MV-4-11 (cell line): ENCODE measurements at places on chromosomes 6 and 20.

- no peak for DNase-seq
Measured at GRCh38 chr6:158061361-158061708, 79.7 kb downstream of the SYNJ2 start.

- DNase-seq: no peak
Measured at GRCh38 chr6:166836785-166837718, 119.3 kb downstream of the RNASET2 start.

DNA sequence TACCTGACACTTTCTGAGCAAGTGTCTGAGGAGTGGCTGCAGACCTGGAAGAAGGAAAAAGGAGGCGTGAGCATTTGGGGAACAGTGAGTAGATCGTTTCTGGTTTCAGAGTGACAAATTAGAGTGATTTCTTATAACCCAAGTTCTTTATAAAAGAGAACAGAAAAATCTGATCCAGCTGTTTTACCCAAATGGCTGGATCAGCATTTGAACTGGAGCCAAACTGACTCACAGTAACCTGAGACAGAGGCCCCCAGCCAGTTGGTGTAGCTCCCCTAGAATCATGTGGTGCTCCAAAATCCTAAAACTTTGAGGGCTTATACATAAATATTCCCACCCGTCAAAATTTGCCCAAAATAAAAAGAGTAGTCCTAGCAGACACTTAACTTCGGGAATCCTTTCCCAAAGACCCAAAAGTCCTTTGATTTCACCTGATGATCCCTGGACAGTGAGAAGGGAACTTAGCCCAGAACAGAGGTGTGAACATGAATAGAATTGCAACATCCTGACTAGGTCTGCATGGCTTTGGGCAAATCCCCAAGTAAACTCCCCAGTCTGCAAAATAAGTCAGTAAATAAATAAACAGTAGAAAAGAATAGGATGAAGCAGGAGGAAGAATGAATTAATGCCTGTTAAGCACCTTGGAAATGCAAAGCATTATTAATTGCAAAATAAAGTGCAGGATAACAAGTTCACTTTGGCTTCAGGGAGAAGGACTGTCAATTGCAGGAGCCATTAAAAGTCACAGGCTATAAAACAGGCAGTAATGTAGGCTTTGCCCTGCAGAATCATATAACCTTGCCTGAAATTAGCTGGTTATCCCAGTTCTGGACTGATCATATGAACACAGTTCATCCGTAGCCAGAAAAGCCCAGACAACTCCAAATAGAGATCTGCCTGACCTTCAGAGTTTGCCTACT, 262.0 kb upstream of the JARID2 start:
- peak; percentile 6 for DNase-seq

DNA sequence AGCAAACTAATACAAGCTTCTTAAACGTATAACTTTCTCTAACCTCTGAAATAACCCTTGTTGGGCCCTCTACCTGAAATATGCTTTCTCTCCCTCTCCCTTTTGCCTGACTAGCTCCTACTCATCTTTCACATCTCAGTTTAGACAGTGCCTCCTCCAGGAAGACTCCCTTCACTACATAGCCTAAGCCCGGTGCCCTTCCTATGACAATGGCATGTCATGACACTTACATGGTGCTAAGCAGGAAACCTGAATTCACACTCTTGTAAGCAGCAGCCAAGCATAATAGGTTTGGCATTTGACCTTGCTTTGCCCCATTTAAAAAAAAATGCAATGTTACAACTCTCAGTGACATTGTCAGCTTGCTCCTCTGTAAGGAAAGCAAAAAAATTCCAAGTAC, 33.1 kb upstream of the FBXL4 start:
- no peak for DNase-seq

DNA sequence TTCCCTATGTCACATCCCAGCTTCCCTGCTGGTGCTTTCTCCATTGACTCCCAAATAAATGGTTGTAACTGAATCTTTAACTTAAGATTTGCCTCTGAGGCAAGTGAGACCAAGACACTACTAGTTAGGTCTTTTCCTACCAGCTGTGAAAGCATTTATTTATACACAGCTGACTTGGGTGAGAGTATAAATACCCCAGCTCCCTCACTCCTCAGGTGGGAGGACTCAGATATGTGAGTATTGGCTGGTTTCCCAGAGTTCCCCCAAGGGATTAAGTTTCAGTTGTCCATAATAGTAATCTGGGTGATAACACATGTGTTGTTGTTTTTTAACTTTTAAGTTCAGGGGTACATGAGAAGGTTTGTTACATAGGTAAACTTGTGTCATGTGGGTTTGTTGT, 49.8 kb downstream of the CFAP61 start:
- no peak for DNase-seq

DNA sequence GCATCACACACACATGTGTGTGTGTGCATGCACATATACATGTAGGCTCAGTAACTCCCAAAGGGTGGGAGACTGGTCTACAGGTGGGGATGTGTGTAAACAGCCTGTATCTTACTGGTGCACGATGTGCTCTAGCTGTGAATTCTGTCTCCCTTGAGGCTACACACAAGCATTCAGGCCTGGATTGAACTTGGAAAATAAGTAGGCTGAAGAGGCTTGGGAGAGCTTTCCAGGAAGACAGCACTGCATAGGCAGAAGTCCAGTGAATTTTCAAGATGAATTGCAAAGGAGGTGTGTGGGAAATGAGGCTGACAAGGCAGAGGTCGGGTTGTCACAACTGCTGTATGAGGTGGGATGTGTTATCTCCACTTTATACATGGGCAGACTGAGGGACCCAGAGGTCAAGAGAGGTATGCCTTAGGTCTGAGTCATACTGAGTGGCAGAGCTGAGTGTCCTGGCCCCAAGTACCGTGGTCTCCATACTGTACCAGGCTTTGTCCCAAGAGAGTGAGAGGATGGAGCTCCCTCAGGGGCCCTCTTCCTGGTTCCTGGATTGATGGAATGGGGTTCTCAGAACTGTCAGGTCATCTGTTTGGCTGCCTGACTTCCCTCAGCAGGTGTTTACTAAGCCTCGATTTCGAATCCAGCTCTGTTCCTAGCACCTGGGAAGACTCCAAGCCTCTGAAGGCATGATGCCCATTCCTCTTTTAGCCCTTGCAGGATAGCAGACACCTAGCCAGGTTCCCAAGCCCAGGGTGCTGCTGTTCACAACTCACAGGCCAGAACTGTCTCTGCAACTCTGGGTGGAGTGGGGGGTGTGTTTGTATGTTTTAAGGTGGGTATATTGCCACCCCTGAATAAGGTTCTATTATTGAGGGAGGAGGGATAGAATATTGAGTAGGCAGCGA, 14.4 kb downstream of the SNPH start:
- DNase-seq: no peak

- peak; percentile 26 for DNase-seq
Measured at GRCh38 chr6:158835616-158836221, 16.6 kb upstream of the EZR start.

GRCh38 chr6:151494235-151494935, 568 bp downstream of the CCDC170 start:
- DNase-seq: peak; percentile 49

GRCh38 chr20:34246126-34246626, 5.0 kb downstream of the ASIP start:
- DNase-seq: no peak

GRCh38 chr6:53378208-53378607, 29.5 kb upstream of the ELOVL5 start:
- no peak for DNase-seq

- DNase-seq: no peak
Measured at GRCh38 chr20:19761841-19762240, 3.8 kb downstream of the RIN2 start.

GRCh38 chr6:125699591-125699990, 49.8 kb upstream of the HEY2 start:
- no peak for DNase-seq

- DNase-seq: peak; percentile 18
Measured at GRCh38 chr20:63858393-63859165, 2.7 kb upstream of the ABHD16B start.

GRCh38 chr20:42836339-42836738, 353.4 kb downstream of the PTPRT start:
- DNase-seq: no peak

DNA sequence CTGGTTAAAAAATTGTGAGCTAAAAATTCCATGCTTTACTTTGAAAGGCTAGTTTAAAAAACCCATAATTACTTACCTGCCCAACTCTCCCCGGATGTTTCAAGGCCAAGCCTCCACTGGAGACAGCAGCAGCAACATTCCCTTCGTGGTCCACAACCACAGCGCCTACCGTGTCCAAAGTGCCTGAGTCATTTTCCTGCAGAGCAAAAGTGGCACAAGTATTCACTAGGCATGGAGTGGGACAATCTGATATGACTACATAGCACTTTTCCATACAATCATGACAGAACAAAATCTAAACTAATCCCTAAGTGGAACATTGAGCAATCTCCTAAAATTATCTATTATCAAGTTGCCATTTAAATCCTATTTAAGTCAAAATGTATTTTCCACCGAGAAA, 104.8 kb downstream of the TASP1 start:
- no peak for DNase-seq

DNA sequence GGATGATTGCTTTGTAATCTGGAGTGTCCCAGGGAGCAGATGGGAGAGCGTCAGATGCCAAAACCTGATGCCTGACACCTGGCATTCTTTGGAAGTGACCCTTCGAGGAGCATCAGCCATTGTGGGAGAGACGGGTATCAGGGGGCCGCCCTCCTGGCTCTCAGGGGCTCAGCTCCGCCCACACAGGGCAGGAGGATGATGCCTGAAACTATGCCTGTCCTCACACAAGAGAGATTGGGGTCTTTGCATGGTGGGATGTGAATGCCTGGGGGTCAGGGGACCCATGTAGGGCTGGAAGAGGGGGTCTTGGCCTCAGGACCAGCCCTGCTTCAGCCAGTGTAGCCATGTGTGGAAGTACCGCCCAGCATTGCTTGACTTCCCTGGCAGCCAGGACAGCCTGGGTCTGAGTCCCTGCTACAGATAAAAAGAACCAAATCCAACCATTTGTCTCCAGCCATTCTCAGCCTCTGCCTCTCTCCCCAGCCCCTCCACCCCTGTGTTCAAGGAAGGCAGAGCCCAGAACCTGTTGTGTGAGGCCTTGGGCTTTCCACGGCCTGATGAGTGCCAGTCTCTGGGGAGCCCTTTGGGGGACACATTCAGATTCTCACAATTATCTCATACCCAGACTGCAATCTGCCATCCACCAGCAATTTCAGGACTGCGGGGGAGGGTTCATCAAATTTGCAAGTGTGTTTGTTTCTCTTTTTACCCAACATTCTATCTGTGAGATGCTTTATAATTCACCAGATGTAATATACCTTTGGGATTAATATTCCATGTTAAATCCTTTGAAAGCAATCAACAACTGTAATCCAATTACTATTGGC, 371.2 kb downstream of the PREX1 start:
- no peak for DNase-seq

DNA sequence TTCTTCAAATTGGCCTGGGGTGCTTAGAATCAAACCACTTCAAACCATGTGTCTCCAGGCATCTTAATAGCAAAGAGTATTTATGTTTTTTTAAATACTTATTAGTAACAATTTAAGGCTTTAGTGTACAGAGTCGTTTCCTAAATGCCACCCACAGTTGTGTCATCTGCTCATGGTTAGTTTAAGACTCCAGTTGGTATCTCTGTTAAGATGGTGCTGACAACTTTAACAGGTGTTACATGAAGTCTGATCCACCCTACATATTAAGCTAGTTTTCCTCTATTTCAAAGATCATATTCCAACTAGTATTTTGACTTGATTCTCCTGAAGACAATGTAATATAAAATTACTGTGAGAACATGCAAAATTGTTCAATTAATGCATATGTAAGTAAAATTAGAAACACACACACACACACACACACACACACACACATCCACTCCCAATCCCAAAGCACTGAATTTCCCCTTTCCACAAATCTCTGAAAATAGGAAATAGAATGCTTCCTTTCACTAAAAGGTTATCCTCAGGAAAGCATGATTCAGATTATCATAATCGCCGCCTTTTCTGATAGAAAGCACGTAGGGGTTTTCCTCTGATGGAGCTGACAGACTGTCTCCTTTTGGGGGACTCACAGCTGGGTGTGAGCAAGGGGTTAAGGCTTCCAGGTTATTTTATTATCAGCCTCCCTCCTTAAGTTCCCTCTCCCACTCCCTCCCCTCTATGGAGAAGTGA, 10.5 kb downstream of the CNKSR3 start:
- DNase-seq: no peak

DNA sequence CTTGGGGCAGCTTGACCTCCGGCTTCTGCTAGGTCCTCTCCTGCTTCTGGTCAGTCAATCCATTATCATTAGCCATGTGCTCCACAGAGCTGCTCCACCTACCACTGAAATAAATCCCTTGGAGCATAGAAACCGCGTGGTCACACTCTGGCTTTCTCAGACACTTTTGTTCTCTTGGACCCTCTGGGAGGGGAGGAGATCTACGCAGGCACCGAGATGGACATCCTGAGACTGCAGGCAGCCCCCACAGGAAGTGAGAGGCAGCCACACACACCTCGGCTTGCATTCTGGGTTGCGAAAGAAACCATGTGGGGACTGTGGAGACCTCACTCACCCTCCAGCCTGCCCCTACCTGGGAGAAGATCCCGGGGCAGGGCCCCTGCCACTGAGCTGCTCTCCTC, 79.5 kb downstream of the FYN start:
- DNase-seq: no peak

DNA sequence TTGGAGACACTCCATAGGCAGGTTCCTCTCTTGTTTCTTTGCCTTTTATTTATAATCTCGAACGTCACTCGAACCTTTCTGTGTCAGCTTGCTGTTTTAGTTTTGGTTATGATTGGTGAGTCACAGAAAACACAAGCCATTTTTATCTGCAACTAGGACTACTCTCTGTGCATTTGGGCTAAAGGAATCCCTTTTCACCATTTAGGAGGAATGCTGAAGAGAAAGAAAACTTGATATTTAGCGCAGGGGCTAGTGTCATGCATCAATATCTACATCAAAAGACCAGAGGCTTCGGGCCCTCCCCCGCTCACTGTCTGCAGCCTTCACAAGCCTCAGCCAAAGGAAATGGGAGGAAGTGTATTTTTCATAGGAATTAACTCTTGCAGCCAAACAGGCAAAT, 507.8 kb upstream of the CITED2 start:
- DNase-seq: no peak

GRCh38 chr6:104648347-104648746, 211.4 kb downstream of the HACE1 start:
- no peak for DNase-seq

- DNase-seq: no peak
Measured at GRCh38 chr6:90429713-90430112, 133.1 kb upstream of the BACH2 start.

DNA sequence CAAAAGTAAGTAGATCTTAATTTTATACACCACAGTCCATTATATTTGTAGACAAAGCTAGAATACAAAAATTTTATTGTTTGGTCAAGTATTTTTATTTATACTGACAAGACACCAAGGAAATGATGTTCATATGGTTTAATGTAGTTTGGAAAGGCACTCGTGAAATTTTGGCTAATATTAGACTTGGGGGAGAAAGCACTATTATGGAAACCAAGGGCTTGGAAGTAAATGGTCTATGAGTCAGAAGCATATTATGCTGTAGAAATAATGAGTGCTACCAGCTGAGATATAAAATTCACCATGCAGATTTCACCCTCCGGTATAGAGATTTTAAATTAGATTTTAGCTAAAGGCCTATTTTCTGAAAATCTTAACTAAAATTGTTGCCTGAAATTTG, 233.6 kb downstream of the KCNQ5 start:
- DNase-seq: no peak

- no peak for DNase-seq
Measured at GRCh38 chr6:101683884-101684283, 290.4 kb downstream of the GRIK2 start.
